Stimulated activated CD8-positive, alpha-beta memory T cell treated with anti-CD3 and anti-CD28 coated beads, Interleukin-7, amount 100 ng/mL, for 24 hours (primary cell): ENCODE measurements at places on chromosomes 3 and 15.

DNA sequence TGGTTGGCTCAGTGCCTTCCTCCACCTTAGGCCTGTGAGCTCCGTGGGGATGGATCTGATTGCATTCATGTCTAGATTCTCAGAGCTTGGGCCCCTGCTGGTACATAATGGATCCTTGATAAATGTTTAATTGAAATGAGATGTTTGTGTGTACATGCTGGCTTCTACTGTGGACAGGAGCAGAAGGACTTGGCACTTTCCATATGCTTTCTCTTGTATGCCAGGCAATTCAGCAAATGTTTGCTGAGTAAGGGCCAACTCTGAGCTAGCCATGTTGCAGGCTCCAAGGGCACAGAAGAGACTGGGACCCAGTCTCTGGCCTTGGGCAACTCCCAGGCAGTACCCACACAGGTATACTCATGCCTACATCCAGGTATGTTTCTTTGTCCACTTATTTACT is 67.0 kb downstream of the RAB11A start:
- DNase-seq, result no peak

DNA sequence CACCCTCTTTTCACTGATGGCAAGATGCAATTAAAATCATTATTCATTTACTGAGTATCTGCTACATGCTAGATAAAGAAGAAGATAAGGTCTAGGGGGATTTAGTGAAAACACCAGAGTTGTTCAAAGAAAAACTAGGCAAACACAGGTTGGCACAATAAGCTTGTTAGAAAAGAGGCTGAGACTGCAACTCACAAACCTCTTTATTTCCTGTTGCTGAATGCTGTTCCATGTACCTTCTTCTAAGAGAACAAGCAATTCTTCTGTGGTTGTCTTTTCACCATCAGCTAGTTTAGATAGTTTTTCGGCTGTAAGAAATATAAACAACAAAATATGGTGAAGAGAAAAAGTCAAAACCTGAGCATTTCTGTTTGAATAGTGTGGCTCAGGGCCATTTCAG is 61.1 kb downstream of the EIF3J start:
- DNase-seq, result no peak

DNA sequence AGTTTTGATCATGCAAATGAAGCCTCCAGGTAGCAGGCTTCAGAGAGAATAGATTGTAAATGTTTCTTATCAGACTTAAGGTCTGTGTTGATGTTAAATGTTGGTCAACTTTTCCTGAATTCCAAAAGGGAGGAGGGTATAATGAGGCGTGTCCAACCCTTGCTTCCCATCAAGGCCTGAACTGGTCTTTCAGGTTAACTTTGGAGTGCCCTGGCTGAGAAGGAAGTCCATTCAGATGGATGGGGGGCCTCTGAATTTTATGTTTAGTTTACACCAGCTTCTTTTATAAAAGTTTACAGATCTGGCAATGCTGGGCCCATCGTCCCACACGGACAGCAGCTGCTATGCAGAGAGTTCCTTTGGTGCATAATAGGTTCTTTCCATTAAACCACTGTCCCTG is 8.9 kb downstream of the CCDC13 start:
- DNase-seq, result no peak

- no peak for DNase-seq
Observed at GRCh38 chr3:73966733-73967132, 342.0 kb upstream of the PDZRN3 start.

- DNase-seq, result peak; percentile 53
Observed at GRCh38 chr3:197599089-197599765, 43.5 kb upstream of the BDH1 start.

DNA sequence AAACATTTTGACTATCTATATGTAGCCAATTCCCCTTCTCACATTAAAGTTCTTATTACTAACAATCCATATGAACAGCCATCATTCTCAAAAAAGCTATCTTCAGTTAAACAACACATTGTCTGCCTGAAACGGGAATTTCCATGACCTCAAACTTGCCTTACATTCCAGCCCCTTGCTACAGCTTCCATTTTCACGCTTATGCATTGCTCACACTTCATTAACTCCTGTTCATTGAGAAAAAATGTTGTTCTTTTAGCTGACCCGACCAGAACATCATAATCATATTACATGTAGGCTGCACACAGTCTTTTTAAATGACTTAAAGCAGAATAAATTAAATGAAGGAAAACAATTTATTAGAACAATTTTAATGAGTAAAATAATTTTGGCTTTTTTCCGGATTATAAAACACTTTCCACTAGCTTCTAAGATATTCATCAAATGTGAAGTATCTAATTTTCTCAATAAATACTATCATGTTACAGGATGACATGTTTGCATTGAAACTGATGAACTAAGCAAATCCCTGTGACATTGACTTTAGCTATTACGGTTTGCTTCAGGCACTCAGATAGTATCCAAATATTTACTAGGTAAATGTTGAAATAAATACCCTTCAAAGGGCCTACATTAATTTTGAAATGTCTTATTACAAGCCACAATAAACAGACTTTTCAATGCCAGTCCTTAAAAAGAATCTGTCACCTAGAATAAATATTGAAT is 49.9 kb downstream of the P3H2 start:
- DNase-seq, result no peak

DNA sequence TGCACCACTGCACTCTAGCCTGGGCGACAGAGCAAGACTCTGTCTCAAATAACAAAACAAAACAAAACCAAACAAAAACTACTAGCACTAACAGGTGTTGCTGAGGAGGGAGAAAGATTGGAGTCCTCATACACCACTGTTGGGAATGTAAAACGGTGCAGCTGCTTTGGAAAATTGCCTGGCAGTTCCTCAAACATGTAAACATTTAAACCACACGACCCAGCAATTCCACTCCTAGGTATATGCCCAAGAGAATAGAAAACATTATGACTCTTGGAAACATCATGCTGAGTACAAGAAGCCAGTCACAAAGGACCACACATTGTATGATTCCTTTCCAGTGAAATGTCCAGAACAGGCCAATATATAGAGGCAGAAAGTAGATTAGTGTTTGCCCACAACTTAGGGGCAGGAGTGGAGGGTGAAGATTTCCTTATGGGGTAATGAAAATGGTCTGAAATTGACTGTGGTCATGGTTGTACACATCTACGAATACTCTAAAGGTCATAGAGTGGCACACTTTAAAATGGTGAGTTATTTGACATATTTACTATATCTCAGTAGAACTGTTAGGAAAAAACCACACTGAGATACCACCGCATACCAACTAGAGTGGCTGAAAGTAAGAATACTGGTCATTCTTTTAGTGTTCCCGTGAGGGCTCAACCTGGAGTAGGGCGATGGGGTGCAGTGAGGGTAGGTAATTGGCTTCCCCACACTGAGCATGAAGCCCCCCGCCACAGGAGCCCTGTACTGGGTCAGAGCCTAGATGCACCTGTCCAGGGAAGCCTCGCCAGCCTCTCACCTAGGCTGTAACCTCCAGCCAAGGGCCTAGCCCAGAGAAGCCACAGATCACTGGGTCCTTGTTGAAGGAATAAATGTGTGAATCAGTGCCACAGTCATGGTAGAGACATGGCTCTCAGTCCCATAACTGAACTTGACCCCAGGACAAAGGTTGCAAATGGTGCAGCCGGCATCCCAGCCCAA is 131.1 kb downstream of the NUP210 start:
- no peak for DNase-seq

DNA sequence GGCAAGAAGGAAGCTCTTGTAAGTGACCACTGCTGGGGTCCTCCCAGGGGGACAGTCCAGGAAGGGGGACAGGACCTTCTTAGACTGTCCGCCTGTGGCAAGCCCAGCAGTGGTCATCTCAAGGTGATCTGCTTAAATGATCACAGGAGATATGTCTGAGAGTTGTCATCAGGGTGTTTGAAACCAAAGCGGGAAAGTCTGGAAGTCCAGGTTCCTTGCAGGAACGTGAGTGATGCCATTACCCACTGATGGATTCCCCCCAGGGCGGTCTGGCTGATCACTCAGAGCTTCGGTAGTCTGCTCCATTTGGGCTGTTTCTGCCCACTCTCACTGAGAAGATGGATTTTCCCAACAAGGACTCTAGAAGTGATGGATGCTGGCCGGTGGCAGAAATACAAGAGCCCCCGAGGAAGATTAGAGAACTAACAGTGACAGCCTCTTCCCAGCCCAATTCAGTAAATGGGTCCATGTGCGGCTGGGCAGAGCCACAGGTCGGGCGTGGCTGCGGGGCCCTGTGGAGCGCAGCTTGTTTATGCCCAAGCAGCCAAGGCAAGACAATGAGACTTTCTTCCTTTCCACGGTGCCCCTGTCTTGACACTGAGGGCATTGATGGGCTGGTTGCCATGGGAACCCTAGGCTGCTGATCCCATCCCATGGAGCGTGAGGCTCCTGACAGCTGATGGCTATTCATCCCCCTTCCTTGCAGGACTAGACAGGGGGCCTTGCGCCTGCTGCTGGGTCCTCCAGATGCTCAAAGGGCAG is 9.5 kb downstream of the PCSK6 start:
- no peak for DNase-seq

GRCh38 chr3:160921020-160921635 is 165.1 kb downstream of the PPM1L start:
- no peak for DNase-seq

DNA sequence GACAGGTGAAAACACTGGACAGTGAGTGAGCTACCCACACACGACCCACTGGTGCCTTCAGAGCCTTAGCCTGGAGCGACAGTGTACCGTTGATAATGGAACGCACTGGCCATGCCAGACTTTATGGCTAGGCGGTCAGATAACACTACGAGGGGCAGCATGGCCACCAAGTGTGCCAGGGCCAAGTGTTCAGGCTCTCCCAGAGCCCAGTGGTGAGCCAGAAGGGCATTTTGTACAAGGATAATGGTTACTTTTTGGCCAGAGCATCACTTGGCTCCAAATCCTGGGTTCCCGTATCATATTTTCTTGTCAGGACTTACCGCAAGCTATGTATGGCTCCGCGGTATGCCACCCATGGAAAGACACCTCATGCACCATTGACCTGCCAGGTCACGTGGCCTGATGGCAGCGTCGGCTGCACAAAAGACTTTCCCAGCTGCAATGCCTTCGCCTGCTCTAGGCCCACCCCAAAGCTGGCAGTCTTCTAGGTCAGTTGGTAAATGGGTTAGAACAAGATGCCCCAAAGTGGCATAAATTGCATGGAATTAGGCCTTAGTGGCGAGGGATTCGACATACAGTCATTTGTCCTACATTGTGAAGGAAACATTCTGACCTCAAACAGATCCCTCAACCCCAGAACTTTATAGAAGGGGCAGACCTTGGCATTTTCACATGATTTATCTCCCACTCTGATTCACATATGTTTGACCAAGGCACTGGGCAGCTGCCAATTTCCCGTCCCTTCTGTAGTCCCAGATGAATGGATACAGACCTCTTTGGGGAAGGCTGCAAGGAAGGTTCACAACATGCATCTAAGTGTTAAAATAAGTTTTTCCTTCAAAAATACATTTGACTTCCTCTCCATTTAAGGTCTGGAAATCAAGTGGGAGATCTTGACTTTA is 12.2 kb upstream of the SLC28A1 start:
- no peak for DNase-seq

GRCh38 chr15:66212563-66212921 is 41.0 kb downstream of the MEGF11 start:
- DNase-seq, result no peak

GRCh38 chr3:176692199-176692965 is 504.9 kb downstream of the TBL1XR1 start:
- DNase-seq, result no peak

DNA sequence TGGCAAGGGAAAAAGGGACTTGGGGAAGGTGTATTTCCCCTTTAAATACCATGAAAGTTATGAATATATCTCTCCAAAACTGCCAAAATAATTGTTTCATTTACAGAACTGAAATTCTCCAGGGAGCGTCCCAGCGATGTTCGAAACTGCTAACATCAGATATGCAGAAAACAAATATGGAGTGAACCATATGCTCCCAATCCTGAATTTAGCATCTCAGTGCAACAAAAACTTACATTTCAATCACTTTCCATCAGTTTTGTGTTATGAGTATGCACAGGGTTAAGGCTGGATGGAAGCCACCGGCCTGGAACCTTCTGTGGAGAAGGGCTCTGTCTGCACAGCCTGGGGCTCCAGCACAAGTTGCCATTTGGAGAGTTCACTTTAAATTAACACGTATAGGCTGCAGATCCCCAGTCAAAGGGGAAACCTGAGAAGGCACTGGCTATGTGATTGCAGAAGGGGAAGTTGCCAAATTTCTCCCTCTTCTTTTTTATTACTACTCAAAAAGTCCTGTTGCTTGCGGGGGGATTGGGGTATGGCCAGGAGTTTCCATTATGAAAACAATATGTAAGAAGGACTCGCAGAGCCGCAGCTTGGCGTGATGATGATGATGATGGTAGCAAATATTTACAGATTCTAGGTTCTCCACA is 56.9 kb upstream of the FOXP1 start:
- no peak for DNase-seq

DNA sequence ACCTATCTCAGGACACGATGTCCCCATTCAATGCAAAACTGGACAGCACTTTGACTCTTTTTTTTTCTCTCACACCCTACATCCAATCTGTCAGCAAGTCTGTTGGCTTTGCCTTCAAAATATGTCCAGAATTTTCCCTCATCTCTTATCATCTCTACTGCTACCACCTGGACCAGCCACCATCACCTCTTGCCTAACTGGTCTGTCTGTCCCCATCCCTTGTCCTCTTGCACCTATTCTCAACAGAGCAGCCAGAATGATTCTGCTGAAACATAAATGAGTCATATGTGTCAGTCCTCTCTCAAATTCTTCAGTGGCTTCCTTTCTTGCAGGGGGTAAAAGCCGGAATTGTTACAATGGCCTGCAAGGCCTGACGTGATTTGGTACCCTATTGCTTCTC is 105.8 kb downstream of the CYP19A1 start:
- no peak for DNase-seq

DNA sequence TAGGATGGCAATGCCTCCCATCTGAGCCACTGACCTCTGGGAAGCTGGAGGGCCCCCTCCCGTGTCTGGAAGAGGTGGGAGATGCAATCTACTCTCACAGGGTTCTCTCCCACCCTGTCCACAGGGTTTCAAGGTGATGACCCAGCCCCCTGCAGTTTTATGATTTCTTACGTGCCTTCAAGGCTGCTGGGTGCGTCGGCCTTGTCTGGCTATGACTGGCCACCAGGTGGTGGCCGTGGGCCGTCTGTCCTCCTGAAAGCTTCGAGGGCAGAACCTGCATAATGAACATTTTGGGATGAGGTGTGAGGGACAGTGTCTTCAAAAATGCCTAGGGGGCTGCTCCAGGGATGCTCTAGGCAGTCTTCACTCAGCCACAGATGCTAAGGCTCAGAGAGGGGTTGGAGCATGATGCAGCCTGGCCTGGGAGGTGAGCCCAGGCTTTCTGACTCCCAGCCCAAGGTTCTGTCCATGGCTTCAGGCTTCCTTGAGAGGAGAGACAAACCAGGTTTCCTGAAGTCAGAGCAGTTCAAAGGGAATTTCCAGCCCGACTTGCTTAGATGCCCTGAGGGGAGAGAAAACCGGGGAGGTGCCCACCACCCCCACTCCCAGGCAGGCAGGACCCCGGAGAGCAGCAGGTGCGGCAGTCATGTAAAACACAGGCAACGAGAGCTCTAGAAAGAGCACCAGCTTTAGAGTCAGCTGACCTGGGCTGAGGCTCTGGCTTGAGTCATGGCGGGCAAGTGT is 18.7 kb downstream of the ISG20 start:
- no peak for DNase-seq
